Fibroblast of skin of left biceps (primary cell): ENCODE measurements at places on chromosomes 4 and X.

DNA sequence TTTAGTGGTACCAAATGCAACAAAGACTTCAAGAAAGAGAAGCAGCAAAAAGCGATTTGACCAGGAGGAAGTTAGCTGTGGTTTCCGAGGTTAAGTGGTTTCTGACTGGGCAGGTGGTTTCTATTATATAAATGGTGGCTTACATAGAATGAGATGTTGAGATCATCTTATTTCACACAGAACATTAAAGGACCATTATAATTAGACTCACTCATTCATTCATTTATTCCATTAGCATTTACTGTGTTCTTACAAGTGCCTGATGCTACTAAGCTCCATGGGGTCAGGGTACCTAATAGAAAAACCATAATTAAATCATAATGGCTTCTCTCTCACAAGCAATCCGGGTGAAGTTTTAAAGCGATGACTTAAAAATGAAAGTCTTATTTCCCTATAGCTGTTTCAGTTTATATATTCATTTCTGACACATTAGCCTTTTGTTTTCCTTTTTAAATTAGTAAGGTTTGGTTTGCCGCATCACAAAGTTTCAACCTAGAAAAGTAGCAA is 10.6 kb downstream of the TSPAN6 start:
- DNase-seq: no peak

GRCh38 chr4:187212446-187213080 is 488.9 kb upstream of the FAT1 start:
- DNase-seq: no peak

GRCh38 chr4:99362768-99363167 is 10.2 kb upstream of the ADH1C start:
- no peak for DNase-seq

DNA sequence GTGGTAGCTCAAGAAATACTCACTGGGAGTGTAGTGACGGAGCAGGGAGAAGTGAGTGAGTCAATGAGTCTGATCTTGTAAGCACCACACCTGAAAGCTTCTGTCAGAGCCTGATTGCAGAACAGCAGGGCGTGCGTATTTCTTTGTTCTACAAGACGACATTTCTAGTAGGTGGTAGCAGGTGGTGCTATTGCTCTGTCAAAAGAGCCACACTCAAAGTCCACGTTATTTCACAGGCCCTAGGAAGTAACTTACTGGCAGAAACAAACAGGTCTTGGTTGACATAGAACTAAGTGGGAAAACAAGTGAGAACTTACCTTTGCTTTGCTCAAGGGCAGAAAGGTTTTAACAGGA is 46.4 kb upstream of the SPRY1 start:
- DNase-seq: no peak

GRCh38 chr4:80694171-80694570 is 336.3 kb upstream of the BMP3 start:
- DNase-seq: no peak

GRCh38 chr4:184384056-184384809 is 90.1 kb downstream of the IRF2 start:
- peak; percentile 65 for DNase-seq

DNA sequence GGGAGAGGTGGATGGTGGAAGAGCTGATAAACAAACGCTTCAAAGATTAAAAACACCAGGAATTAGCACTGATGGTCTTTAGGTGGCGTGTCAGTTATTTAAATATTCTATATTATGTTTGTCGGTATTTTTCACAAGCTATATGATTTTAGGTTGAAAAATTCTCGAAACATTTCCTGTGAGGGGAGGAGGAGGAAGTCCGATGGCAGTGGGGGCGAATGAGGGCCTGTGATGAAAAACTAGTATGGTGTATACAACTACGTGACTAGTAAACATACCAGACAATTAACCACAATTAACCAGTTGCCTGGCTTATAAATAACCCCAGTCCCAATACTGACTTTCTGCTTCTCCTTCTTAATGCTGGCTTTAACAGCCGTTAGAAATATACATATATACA is 595 bp upstream of the NAP1L2 start:
- no peak for DNase-seq

DNA sequence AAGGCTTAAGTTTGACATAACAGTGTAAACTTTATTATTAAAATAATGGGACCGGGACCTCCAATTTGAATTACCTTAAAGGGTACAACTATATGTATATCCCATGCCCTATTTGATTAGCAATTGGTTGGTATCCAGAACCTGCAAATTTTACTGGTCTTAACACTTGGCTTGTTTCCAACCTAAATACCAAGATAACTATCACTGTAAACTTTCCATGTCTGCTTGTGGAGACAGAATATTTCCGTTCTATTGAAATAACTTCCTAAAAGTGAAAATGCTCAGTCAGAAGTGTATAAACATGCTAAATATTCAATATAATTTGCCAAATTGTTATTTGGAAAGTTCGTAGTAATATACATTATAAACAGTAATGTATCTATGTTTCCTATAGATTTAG is 154.0 kb downstream of the TMEM47 start:
- no peak for DNase-seq

DNA sequence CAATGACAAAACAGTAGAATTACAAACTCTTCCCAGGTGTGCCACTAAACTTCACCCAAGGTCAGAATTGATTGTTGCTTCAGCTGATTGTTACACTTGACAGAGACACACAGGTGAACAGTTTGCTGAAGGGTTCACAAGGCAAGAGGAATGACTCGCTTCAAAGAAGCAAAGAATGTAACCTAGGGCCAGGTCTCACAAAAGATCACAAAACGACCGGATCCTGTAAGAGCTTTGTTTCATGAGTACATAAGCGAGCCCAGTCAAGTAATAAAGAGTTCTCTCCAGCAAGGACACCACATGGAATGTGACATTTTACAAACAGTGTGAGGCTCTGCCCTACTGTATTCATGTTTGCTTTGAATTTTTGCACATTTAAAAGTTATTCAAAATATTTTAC is 9.1 kb downstream of the LNX1 start:
- no peak for DNase-seq

GRCh38 chr4:102326951-102327350 is 18.3 kb downstream of the SLC39A8 start:
- DNase-seq: no peak

DNA sequence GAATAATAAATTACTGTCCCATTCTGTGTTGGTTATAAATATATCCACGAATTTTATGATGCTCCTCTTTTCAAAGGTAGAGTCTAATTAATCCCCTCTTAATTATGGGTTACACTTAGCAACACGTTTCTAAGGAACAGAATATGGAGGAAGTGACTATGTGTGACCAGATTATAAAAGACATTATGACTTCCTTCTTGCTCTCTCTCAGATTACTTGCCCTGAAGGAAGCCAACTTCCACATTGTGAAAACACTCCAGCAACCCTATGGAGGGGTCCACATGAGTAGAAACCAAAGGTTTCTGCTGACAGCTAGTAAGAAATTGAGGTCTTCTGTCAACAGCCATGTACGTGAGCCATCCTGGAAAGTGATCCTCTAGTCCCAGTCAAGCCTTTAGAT is 59.3 kb downstream of the WDFY3 start:
- no peak for DNase-seq

DNA sequence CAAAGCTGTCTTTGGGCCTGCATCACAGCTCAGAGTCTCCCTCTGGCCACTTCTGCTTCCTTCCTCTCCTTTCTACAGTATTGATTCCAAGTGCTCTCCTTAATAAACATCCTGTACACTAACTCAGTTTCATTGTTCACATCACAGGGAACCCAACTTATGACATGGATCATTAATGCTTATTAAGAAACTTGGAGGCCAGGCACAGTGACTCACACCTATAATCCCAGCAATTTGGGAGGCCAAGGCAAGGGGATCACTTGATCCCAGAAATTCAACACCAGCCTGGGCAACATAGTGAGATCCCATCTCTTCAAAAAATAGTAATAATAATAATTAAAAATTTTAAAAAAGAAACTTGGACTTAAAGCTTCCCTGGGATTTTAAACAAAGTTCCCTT is 89.2 kb upstream of the EFHC2 start:
- no peak for DNase-seq

GRCh38 chr4:130257271-130257670 is 1161.3 kb downstream of the C4orf33 start:
- DNase-seq: peak; percentile 24
